Peyer's patch (tissue), 4 donors: ENCODE measurements at places on chromosomes 1 and 21.

DNA sequence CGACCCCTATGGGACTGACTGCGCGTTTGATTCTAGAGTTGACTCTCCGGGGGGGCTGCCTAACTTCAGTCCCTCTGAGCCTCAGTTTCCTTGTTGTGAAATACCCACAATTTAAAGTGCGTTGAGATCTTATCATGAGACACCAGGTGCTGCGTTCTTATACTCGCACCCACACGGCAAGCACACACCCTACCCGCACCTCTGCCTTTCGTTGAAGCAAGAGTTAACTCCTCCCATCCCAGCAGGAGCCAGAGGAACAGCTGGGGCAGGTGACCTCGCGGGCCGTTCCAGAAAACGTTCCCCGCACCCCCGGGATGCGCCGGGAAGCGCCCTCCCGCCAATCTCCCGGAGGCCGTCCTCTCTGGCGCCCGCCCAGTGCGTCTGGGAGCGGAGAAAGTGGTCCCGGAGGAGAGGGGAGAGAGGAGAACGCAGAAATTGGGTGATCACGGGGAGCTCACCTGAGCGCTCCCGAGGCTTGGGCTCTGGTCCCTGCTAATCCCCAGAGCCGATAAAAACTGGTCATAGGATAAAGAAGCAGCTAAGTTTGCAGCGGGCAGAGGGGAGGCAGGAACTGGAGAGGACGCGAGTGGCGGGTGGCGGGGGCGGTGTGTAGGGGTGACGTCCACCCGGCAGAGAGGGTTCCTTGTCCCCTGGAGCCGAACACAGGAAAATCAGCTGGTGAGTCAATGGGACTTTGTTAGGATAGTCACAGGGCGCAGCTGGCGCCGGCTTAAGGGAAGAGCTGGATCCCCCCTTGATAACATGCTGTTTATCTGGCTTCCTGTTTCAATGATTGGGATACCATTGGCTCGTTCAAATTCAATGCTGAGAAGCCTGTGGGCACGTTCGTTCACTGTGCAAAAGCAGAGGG, 869 bp downstream of the NAV1 start:
- DNase-seq, result no peak

- DNase-seq, result no peak
Observed at GRCh38 chr1:241332987-241333386, 24.0 kb downstream of the RGS7 start.

- DNase-seq, result no peak
Observed at GRCh38 chr1:171817511-171818265, 23.6 kb upstream of the DNM3 start.

DNA sequence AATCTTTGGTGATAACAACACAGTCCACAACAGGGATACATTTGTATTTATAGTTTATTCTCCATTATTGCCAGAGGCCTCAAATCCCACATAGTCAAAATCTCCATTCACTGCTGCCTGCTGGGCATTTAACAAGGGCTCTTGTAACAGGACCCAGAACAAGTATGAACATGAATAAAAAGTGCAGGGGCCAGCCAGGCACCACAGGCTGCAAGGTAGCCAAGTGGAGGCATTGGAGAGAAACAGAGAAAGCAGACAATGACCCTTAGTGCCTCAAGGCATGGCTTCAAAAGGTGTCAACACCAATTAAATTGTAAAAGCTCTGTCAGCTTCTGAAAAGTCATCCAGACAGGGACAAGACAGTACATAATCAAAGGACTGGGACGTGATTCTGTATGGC, 116.8 kb downstream of the ATP6V1G3 start:
- no peak for DNase-seq

GRCh38 chr1:23611601-23612327, 52.5 kb upstream of the ID3 start:
- no peak for DNase-seq

DNA sequence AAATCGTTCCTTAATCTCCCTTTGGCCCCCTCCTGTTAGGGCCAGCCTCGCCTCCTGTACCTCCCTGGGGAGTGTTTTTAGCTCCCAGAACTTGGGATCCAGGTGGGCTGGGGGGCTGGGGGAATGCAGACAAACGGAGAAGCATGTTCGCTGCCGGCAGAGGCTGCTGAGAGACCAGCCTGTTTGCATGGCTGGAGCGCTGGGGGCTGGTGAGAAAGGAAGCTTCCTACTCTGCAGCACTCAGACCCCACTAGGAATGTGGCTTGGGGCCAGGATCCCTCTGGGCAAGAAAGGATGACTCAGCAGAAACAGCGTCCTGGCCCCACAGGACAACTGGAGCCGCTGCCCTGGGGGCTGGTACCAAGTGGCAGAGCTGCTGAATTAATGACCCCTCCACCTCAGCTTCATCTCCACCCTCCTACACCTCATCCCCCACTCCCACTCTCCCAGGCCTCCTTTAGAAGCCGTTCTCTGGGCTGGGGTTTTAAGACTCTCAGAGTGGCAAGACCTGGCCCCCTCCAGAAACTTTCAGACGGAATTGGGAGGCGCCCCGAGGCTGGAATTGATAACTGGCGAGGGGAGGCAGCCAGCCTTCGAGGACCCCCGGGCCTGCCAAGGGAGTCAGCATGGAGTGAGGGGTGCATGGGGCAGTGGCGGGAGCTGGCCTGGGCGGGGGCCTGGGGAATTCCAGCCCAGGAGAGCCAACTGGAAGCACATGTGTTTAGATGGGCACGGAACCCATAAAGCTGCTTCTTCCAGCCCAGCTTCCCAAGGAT, 28.5 kb upstream of the EPS8L3 start:
- DNase-seq, result peak; percentile 47

DNA sequence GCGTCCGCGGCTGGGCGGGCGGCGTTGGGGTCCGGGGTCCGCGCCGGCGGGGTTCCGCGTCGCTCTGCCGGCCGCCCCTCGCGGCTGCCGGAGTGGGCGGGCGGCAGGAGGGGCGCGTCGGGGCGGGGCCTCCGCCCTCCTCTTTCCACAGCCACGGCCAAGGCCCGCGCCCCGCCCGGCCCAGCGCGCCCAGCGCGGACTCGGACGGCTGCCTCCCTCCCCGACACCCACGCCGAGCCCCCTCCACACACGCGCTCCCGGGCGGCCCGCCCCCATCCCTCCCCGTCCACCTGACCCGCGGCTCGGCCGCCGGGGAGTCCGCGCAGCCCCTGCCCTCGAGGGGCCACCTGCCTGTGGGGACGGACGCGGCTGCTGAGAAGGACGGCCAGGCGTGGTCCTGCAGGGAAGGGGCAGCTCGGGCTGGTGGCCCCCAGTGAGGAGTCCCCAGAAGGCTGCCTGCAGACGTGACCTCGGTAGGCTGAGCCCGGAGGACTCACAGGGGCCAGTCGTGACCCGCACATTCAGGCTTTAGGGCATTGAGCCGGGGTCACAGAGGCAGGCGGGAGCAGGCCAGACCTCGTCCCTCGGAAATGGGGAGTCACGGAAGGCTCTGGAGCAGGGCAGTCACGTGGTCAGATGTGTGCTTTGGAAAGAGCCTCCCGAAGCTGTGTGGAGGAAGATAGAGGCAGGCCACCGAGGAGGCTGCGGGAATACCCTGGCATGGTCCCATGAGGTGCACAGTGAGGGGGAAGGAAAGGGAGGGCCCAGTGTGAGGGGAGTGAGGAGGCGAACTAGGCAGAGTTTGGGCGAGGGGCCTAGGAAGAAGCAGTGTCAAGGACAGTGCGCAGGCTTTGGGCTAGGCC, at the start of gene COL8A2:
Gene COL8A2 (minus strand): TSS at position 94 of the 863 bp plus-strand sequence. CDS start 24,980 bp downstream, outside the sequence.
- DNase-seq, result no peak

- DNase-seq, result no peak
Observed at GRCh38 chr1:84037758-84038611, 39.1 kb upstream of the TTLL7 start.

- peak; percentile 59 for DNase-seq
Observed at GRCh38 chr21:37435120-37435519, 68.5 kb downstream of the DYRK1A start.

DNA sequence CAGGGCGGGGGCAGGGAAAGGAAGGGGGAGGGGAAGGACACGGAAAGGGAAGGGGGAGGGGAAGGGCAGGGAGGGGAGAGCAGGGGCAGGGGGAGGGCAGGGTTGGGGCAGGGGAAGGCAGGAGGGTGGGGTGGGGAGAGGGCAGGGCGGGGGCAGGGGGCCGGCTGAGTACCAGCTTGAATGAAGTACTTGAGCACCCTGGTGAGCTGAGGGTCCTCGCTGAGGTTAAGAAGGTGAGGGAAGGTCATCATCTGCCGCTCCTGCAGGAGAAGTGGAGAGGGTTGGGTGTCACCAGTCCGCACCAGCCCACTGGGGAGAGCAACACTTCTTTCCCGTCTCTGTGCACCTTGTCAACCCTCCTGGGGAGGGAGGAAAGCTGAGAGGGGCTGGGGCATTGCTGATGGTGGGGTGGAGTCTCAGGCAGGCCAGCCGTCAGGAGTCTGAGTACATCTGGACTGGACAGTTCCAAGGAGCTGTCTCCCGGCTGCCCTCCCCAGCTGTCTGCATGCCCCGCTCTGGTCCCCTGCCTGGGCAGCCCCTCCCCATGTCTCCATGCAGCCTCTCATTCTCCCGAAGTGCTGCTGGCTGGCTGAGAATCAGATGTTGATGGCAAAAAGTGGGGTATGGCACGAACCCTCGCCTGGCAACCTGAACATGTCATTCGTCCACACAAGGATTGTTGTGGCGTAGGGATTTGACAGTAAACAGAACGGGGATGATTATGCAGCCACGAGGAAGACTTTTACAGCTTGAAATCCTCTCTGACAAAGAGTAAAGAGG, 70.0 kb downstream of the SCCPDH start:
- DNase-seq, result no peak

GRCh38 chr1:39752703-39753102, 14.0 kb downstream of the PPIE start:
- no peak for DNase-seq

DNA sequence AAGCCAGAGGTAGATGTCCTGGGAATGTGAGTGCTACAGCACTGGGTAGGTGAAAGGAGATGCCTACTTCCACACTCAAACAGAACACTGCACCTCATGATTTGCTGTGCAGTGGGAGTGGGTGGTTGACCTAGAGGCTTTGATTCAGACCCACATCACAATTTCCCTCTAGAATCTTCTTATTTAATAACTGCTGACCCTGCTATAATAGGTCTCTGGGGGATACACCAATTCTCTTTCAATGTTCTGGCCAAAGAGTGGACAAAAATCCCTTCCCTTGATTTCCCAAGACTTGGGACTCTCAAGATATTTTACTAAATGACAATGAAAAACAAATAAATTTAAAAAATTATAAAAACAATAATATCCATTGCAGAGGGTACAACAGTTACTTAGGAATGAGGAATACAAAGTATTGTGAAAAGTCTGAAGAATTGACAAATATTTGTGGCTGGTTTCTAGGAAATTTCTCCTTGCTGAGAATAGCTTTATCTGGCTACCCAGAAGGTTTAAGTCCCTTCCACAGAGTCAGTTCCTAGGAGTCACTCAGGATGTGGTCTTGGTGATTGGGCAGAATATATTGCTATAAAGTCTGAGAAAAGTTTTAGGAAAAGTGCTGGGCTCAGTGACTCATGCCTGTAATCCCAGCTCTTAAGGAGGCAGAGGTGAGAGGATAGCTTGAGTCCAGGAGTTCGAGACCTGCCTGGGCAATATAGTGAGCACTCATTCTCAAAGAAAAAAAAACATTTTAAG, 2.4 kb upstream of the FCGR2A start:
- no peak for DNase-seq

- DNase-seq, result no peak
Observed at GRCh38 chr1:12151465-12151864, 15.3 kb upstream of the TNFRSF1B start.

DNA sequence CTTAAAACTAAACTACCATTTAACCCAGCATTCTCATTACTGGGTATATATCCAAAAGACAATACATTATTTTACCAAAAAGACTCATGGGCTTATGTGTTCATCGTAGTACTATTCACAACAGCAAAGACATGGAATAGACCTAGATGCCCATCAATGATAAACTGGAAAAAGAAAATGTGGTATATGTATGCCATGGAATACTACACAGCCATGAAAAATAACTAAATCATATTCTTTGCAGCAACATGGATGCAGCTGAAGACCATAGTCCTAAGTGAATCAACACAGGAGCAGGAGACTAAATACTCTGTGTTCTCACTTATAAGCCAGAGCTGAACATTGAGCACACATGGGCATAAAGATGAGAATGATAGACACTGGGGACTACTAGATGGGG, 645.1 kb upstream of the B3GALT2 start:
- no peak for DNase-seq
